ENCODE measurements at places on chromosomes 4 and X.

DNA sequence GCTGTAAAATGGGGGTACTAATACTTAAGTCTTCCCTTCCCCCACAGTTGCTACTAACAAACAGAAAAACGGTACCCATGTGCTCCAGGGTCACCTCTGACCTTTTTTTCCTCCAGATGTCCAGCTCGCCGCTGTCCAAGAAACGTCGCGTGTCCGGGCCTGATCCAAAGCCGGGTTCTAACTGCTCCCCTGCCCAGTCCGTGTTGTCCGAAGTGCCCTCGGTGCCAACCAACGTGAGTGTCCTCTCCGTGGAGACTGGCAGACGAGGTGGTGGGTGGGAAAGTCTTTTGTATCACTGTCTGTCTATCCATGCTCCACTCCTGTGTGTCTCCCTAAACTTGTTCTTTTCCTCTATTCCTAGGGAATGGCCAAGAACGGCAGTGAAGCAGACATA is 5.1 kb downstream of the UBA1 start:
- DNase-seq: no peak

DNA sequence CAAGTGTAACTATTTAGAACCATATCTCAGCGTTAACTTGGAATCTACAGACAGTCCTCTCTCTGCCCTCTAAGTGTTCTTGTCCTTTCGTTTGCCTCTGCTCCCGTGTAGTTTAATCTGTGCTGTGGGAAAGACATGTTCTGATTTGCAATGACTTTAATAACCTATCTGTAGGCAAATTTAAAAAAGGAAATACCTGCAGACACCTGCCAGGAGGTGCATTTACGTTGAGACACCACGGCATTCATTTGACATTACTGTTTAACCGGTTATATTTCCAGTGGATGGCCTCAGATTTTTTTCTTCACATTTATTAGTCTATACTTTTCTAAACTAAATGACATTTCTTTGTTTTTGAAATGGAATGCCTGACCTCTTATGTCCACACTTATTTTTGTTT is 997.9 kb upstream of the PCDH7 start:
- no peak for DNase-seq

- DNase-seq: peak; percentile 79
These were observed at the start of gene PTPN13 for GRCh38 chr4:86593688-86594558. Gene PTPN13, plus strand, starts transcription at chr4:86594315. Its CDS starts 40,942 bp downstream, at chr4:86635257.

DNA sequence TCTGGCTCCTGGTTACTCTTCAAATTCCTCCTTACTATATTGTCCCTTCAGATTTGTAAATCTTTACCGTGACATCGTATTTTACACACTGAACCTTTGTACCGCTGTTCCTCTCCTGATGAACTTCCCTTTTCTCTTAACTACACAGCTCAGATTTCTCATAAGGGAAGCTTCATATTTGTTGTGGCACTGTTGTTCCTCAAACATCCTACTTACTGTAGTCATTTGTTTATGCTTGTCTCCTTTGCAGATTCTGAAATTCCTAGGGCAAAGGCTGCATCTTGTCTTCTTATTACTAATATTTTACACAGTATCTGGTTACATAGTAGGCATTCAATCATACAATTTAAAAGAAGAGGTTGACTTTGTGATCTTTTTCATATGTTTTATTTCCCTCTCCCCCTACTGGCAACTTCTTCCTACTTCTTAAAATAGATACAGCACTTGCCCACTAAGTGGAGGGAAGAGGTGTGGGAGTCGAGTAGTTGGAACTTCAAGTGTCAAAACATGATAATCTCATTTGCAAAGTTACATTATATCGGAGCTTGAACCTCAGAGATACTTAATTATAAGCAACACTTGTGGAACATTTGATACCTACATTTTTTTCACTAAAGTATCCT is 50.0 kb downstream of the TET2 start:
- DNase-seq: no peak

GRCh38 chrX:5163663-5164062 is 1065.0 kb downstream of the NLGN4X start:
- no peak for DNase-seq

Data from CD4-positive, alpha-beta T cell treated with Interleukin-6 at 100 ng/mL for 8 hours (primary cell).